ENCODE measurements at places on chromosomes 3 and 15.

DNA sequence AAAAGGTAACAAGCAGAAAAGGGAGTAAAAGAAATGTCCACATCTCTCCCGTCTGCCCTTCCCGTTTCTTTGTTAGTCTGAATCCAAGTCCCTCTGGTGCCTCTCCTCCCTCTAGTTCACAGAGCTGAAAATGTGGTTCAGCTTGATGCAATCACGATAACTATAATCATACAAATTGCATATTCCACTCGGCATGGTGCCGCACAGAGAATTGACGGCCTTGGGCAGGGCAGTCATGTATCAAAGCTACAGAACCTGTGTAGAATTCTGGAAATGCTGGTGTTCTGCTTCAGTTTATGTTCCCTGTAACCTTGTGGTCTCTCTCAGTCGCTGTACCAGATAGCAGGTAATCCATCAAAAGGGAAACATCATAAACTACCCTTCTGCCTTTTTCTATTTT is 562.9 kb upstream of the CBLB start:
- no peak for DNase-seq

DNA sequence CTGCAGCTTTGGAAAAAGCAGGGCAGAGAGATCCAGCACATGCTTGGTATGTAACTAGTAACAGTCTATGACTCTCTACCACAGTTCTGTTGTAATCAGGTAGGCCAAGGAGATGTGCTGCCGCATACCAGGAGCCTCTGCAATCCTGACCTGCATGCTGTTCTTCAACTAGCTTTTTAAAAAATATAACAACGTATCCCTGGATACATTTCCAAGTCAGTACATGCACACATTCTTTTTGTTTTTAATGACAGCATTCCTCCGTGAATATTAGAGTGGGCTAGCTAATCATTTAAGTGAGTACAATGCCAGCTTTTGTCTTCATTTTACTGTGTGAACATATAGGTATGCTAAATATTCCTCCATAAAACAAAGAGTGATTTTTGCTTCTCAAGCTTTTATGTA is 437.8 kb downstream of the RBMS3 start:
- no peak for DNase-seq

DNA sequence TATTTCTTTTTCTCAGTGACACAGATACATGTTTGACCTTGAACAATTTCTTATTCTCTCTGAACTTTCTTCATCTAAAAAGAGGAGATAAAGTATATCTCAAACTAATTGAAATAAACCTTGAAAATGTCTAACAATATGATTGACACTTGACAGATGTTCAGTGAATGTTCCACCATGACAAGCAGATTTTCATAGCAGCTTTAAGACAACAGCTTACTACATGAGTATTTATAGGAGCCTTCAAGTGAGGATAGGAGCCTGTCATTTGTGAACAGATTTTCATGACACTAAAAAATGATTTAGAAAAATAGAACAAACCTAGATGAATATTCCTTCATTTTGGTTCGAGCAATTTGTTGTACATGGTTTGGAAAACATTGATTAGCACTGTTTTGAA is 13.3 kb downstream of the SYN2 start:
- no peak for DNase-seq

- peak; percentile 65 for DNase-seq
These were observed 1.2 kb downstream of the KLF13 start for GRCh38 chr15:31327669-31328427.

GRCh38 chr3:12730506-12731242 is 28.4 kb downstream of the TMEM40 start:
- DNase-seq, result no peak

DNA sequence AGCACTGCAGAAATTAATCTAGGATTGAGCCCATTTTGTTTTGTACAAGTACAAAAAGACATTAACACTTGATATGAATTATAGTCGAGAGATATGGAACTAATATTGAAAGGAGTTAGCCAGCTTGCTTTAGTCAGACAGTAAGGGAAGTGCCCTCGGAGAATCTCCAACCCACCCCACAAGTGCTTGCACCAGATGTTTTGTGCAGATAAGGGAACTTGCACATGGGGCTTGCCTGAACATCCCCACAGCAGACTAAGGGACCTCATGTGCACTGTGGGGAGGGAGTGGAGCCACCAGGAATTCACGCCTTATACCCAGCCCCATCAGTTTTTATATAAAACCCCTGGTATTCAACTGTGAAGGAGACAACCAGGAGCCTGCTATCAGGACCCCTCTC is 122.3 kb downstream of the EFHB start:
- no peak for DNase-seq

- no peak for DNase-seq
These were observed 111.0 kb downstream of the SEMA5B start for GRCh38 chr3:122916580-122916979.

DNA sequence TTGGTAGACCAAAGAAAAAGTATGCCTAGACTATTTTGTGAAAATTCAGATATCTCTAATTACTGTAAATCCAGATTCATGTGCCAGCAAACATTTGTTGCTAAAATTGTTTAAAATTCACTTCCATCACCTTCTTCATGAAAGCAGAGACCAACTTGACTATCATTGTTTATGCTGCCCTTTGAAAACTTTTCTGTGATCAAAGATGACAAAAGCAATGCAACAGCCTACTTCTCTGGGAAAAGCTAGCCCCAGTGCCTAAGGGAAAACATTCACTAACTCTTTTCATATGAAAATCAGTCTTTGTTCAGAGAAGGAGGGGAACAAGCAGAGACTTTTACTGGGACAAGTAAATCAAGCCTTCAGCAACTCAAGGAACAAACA is 178.0 kb upstream of the P2RY1 start:
- DNase-seq, result no peak

GRCh38 chr15:47523681-47524475 is 193.4 kb upstream of the SEMA6D start:
- no peak for DNase-seq

DNA sequence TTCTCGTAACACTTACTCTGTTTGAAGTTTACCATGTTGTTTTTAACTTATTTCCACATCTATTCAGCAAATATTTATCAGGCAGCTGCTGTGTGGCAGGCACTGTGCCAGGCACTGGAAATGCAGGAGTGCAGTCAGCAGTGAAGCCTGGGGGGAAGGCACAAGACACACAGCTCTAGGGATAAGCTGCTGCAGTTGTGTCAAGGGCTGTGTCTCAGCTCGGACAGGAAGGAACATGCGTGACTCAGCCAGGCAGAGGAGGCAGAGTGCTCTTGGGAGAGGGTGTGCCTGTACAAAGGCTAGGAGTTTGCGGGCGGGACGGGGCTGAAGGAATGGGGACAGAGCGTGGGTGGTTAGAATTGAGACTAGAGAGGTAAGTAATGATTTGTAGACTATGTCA is 24.7 kb downstream of the LYSMD4 start:
- DNase-seq, result no peak

GRCh38 chr3:71504250-71505036 is 79.1 kb downstream of the FOXP1 start:
- DNase-seq, result no peak

GRCh38 chr3:194323785-194324735 is 27.1 kb downstream of the CPN2 start:
- DNase-seq, result no peak

DNA sequence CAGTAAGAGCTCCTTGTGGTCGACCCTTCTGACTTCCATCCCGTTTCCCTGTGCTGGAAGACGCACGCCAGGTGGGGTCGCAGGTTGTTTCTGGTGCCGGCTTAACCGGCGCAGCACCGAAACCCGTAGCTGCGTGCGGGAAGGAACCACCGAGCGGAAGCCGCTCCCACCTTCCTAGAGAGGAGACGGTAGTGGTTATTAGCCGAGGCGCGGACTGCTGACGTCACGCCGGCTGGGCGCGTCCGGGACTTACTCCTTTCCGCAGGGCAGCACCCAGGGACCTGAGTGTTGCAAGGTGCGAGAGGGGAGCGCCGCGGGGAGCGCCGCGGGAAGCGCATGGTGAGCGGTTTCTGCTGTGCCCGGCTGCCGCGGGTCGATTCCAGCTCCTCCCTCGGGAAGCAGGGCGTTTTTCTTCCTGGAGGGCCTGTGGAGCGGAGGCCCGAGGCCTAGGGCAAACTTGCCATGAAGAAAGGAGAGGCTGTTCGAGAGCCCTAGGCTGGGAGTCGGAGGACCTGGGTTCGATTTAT is at the start of gene ZNF501:
Gene ZNF501, plus strand, starts transcription at position 252 of the 527 bp plus-strand sequence. CDS start 4,787 bp downstream, outside the sequence.
- peak; percentile 69 for DNase-seq

- DNase-seq, result peak; percentile 19
These were observed 778 bp upstream of the AP4E1 start for GRCh38 chr15:50907601-50908208.

- DNase-seq, result no peak
These were observed 52.7 kb downstream of the SLC25A36 start for GRCh38 chr3:140994316-140994715.

DNA sequence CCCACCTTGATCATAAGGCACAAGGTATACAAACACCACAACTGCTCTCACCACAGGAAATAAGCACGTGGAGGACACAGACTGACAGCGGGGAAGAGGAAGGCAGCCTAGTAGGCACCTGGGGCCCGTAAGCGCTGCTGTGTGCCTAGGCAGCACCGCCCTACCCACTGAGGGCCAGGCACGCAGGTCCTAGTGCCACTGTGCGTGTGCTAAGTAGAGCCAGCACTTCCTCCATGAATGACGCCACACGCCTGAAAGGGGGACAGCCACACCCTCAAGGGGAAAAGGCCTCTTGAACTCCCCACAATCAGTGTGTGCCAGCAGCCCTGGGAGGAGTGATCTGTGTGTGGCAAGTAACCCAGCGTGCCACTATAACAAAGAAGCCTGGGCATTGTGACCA is 73.0 kb downstream of the ATP1B3 start:
- DNase-seq, result no peak

GRCh38 chr3:36201546-36201945 is 178.8 kb upstream of the STAC start:
- DNase-seq, result no peak

DNA sequence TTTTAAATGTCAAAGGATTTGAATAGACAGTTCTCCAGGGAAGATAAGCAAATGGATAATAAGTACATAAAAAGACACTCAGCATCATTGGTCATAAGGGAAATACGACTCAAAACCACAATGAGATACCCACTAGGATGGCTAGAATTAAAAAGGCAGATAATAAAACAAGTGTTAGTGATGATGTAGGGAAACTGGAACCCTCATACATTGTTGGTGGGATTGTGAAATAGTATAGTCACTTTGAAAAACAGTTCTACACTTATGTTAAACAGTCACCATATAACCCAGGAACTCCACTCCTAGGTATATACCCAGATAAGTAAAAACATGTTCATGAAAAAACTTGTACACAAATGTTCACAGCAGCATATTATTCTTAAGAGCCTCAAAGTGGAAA is 72.5 kb downstream of the GPR156 start:
- DNase-seq, result no peak

DNA sequence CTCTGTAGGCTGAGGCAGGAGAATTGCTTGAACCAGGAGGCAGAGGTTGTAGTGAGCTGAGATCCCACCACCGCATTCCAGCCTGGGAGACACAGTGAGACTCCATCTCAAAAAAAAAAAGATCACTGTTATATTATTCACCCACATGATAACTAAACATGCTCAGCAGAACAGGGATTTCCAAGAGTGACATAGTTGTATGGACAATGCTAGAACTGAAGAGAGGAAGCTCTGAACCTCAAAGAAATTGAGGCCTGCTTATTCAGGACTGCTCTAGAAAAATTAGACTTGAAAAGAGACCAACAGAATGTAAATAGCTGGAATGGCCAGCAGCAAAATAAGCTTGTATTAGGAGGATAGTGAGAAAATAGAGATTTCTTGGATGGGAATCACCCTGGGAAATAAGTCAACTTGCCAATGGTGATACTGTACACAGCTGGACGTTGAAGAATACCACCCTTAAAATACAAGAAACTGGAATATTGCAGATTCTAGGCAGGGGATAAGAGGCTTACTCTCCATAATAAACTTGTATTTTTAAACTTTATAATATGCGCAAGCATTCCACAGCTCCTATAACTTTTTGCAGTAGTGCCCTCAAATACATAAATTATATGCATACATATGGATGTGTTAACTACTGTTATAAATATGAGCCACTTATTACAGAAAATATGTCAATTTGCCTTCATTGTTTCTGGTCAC is 28.2 kb downstream of the PIK3CB start:
- DNase-seq, result no peak

DNA sequence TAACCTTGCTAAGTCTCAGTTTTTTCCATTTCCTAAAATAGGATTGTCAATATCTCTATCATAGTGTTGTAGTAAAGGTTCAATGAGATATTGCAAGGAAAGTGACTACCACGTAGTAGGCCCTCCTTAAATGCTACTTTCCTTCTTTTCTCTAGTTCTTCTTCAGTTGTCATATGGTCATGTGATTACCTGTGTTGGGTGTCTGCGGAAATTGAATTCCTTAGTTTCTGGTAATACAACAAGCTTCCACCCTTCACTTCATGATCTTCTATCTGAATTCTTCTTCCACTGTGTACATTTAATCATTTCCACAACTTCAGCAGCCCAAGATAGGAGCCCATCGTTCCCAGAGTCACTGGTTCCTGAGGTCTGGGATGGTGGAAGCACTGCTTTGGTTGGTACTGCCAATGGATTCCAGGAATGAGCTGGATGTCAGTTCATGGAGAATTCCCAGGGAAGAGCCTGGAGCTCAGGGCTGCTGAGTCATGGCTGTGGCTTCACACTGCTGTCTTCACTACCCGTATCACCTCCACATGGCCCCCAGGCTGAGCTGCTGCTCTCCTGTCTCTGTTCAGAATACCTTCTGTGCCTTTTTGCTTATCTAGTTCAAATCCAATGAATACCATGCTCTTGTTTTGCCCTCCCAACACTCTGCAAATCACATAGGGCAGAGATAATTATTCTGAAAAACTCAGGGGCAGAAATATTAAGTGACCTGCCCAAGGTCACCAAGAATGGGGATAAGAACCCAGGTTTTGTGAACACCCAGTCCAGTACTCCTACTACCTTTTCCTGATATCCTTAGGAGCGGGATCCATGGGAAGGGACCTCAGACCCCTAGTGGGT is 98.6 kb downstream of the RPL39L start:
- DNase-seq, result no peak

DNA sequence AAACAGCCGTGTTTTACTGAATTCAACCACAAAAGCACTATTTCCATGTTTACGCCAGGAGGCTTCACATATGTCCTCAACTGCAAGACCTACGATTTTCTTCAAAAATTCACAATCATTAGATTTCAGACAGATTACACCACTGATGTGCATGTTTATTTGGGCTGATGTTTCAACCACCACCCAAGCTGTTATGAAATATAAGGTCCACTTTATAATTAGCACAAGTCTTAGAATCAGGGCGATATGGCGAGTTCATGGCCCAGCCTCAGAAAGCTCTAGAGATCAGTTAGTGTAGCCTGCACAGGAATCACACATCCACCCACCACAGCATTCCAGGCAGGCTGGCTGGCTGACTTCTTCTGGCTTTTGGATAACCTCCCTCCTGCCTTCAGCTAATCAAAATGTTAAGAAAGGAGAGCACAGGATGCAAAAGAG is 15.4 kb downstream of the SH3BP5 start:
- no peak for DNase-seq

GRCh38 chr15:29044503-29044901 is 158.7 kb downstream of the APBA2 start:
- DNase-seq, result no peak

GRCh38 chr3:149090907-149091306 is 4.6 kb upstream of the HLTF start:
- no peak for DNase-seq
